NCI-H774 (cell line): ENCODE measurements at places on chromosomes 6 and 20.

DNA sequence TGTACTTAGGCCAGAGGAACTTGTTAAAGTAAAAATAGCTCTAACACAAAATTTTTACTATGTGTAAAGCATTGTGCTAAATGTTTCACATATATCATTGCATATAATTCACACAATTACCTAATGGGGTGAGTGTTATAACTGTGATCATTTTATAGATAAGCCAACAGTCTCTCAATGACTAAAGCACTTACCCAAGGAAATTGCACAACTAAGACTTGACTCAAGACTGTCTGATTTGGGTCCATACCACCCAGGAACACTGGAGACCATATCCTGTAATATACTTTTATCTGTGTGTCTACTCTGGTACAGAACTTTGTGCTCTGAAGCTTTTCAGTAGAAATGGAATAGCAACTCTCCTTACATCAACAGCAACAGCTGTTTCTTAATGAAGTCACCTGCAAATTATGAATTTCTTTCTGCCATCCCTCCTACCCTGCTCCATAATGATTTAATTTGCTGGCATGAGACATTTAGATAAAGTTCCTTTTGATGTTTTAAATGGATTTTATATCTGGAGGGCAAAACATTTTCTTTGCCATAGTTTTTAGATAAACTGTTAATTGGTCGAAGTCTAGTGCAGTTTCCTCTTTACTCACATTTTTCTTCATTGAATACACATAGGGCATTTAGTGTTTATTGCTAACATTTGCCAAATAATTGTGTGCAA is 47.5 kb downstream of the TSPYL4 start:
- DNase-seq = no peak

DNA sequence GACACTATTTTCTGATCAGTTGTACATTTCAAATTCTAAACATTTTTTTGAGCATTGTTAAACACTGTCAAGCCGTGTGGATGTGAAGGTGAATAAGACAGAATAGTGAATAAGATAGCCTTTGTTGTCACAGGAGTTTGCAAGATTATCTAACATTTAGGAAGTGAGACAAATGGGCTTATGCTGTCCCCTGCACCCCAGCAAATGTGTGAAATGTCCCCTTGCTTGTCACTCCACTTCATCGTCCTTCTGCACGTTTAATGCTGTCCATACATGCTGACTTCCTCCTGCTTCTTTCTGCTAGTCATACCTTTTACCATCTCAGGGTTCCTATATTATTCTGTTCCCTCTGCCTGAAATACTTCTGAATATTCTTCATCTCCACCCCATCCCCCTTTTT is 62.6 kb downstream of the CBFA2T2 start:
- no peak for DNase-seq

- DNase-seq = no peak
Measured at GRCh38 chr6:165987483-165988301, 180.0 kb downstream of the TBXT start.

GRCh38 chr6:34485321-34486060 is 19.6 kb downstream of the PACSIN1 start:
- no peak for DNase-seq

DNA sequence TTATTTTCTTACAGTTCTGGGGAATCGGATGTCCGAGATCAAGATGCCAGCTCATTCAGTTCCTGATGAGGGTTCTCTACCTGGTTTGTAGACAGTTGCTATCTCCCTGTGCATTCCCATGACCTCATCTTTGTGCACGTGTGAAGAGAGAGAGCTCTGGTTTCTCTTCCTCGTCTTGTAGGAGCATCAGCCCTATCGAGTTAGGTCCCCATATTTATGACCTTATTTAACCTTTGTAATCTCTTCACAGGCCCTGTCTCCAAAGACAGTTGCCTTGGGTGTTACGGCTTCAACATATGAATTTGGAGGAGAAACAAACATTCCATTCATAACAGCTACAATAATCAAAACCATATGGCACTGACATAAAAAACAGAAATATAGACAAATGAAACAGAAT is 455.3 kb downstream of the HACE1 start:
- no peak for DNase-seq

DNA sequence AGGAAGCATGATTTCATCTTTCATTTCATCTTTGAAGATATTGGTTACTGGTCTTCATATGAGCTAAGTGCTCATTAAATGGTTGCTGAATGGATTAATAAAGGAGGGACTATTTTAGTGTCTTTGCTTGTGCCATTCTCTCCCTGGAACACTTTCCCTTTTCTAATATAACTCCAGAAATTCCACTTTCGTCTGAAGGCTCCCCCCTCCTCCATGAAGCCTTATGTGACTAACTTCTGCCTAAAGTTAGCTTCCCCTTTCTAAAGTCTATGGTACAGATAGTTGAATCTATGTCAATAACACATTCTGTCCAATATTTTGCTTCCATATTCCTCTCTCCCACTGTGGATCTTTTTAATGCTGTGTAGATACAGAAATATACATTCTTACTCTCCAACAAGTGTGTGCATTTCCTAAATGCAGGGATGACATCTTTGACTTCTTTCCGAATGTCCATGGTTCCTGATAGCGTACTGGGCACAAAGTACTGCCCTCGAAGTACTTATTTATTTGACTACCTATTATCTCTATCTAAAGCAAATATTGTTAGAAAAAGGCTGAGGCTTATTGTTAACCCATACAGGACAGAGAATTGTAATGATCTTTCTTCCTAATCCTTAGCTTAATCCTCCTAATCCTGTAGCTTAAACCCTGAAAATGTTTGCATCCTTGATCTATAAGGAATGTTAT is 84.7 kb upstream of the ELOVL5 start:
- no peak for DNase-seq

DNA sequence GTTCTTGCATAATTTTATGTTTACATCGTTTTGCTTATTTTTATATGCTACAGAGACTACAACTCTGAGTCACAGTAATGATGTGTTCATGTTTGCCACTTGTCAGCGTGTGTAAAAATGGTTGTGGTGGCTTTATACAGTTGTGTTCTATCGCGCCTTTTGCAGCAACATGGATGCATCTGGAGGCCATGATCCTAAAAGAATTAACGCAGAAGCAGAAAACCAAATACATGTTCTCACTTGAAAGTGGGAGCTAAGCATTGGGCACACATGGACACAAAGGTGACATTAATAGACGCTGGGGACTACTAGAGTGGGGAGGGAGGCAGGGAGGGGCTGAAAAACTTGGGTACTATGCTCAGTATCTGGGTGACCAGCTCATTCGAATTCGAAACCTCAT is 996 bp upstream of the SEC23B start:
- DNase-seq = no peak

- no peak for DNase-seq
Measured at GRCh38 chr6:77511860-77512259, 48.6 kb upstream of the HTR1B start.

- DNase-seq = no peak
Measured at GRCh38 chr6:2651536-2651935, 99.2 kb downstream of the MYLK4 start.

DNA sequence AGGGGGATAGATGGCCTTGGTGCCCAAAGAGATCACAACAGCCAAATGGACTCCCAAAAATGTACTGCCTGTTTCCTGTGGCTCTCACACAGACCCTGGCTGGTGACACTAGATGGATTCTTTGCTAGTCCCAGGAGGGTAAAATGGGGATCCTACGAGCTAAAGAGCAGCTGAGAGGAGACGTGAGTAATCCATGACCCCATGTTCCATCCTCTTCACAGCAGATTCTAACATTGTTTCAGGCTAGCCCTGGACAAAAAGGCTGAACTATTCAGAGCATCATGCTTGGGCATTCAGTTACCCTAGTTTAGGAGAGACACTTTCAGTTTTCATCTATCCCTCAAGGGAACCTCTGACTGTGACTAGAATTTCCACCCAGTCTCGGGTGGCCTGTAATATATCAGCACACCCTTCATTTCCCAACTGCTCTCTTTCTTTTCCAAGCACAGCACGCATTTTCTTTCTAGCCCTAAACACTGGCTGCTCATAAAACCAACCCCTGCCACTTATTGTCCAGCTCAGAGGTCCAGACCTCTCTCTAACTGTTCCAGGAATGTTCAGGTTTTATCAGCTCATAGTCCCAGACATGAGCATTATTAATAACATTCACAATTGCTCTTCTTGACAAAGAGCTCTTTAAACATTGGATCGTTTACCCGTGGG is 48.5 kb downstream of the SLC22A1 start:
- DNase-seq = no peak

- DNase-seq = no peak
Measured at GRCh38 chr6:79158856-79159516, 75.5 kb downstream of the HMGN3 start.

DNA sequence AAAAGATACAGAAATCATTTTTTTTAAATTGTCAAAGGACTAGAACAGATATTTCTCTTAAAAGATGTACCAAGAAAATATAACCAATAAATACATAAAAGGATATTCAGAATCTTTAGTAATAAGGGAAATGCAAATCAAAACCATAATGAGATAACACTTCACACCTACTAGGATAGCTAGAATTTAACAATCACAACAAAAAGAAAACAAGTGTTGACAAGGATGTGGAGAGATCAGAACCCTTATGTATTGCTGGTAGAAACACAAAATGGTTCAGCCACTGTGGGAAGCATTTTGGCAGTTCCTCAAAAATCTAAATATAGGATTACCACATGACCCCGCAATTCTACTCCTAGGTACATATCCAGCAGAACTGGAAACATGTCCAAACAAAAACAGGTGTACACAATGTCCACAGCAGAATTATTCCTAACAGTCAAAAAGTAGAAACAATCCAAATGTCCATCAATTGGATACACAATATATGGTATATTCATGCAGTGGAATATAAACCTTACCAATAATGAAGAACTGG is 211.0 kb downstream of the LRFN2 start:
- DNase-seq = peak; percentile 47

GRCh38 chr6:20463396-20463795 is 61.7 kb downstream of the E2F3 start:
- DNase-seq = no peak

DNA sequence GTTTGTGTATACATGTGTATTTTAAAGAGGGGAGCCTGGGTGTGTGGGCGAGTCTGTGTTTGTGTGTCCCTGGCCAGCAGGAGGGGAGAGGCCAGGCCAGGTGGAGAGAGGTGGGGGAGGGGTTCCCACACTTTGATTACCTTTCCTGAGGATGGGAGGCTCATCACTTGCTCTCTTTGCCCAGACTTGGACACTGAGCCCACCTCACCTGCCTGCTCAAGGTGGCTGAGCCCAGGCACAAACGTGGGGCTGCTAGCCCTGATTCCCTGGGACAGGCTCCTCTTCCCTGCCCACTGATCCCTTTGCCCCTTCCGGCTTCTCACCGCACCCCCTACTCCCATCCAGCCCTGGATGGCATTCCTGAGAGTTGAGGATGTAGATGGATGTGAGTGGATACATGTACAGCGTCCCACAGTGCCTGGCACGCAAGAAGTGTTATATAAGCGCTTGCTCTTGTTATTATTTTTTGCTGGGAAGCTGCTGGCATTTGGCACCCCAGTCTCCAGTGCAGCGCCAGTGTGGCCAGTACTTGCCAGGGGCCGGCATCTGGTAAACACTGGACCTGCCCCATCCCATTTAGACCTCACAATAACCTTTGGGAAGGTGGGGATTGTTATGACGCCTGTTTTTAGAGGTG is 2.7 kb downstream of the CEBPB start:
- DNase-seq = no peak

DNA sequence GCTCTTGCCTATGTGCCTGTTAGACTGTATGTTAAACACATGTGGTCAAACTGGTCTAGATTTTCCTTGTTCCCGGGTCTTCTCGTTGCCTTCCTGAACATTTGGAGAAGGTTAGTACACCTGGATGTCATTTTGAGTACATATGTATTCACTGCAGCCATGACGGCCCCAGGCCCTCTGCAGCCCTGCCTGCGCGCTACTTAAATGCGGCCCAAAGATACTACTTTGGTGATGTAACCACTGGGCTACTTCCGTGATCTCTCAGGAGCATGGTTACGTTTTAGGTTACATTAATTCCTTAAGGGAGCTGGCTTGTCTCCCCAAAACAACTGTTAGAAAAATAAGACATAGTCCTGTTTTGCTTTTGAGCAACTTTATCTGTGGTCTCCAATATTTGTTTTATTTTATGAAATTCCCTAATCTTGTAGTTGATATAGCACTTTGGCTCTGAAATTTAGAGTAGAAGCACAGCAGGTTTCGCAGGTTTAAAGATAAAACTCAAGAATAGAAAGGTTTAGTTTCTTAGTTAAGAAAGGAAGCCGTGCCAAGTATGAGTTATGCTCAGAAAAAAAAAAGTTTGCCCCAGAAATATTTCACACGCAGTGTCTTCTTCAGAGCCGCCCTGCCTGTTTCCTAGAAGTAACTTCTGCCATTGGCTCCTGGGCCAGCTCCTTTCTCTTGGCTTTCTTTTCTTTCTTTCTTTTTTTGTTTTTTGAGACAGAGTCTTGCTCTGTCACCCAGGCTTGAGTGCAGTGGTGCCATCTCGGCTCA is 38.1 kb downstream of the TIAM2 start:
- no peak for DNase-seq

DNA sequence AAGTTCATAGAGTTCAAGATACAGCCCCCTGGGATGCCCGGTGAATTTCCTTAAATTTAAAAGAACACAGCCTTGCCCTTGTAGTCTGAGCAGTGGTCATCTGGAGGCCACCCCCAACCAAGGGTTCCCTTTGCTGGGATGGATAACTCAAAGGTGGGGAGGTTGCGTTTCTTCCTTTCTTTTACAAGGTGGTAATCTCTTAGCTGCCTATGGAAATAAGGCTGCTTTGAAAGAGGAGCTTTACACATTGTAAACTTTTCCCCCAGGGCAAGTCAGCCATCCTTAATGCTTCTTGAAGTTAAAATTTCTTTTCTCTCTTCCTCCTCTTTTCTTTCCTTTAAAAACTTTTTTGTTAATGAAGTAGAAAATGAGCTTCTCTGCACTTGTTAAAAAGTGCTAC is 71.2 kb upstream of the PRDM1 start:
- DNase-seq = no peak

- no peak for DNase-seq
Measured at GRCh38 chr20:49133571-49133970, 54.6 kb downstream of the STAU1 start.
